ENCODE measurements at places on chromosomes 16 and 17.

- DNase-seq = peak; percentile 70
These were observed 24.3 kb upstream of the KRT20 start for GRCh38 chr17:40909351-40909750.

- DNase-seq = no peak
These were observed 653.3 kb downstream of the CDH11 start for GRCh38 chr16:64468515-64469090.

DNA sequence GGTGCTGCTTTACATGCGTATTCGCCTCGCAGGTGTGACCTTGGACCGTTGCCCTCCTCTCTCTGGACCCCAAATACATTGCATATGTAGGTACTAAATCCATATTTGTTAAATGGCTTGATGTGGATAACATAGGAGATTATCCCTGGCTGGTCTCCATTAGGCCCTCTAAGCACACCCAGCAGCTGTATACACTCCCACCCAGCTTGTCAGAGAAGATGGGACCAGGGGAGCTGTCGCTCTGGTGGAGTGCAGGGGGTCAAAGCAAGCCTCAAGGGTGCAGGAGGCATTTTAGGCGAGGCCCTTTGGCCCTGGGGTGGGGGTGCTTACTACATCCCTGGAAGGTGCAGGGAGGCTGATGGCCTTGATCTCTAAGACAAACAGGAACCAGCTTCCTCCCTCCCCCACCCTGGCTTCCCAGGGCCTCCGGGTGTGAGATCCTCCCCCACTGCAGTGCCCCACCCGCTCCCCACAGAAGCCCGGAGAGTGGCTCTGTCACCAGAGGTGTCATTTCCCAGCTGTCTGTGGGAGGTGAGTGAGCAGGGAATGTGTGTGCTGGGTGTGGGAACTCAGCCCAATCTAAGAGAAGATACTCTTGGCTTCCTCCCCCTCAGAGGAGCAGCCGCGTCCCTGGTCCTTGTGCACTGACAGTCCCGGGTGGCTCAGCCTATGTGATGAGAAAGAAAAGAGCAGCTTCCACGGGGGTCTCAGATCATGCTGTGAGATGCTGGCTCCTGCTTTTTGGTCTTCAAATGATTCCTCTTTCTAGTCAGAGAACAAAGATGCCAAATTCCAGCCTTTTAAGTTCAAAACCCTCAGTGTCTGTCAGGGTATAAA lies 1.4 kb upstream of the VAMP2 start:
- DNase-seq = no peak

DNA sequence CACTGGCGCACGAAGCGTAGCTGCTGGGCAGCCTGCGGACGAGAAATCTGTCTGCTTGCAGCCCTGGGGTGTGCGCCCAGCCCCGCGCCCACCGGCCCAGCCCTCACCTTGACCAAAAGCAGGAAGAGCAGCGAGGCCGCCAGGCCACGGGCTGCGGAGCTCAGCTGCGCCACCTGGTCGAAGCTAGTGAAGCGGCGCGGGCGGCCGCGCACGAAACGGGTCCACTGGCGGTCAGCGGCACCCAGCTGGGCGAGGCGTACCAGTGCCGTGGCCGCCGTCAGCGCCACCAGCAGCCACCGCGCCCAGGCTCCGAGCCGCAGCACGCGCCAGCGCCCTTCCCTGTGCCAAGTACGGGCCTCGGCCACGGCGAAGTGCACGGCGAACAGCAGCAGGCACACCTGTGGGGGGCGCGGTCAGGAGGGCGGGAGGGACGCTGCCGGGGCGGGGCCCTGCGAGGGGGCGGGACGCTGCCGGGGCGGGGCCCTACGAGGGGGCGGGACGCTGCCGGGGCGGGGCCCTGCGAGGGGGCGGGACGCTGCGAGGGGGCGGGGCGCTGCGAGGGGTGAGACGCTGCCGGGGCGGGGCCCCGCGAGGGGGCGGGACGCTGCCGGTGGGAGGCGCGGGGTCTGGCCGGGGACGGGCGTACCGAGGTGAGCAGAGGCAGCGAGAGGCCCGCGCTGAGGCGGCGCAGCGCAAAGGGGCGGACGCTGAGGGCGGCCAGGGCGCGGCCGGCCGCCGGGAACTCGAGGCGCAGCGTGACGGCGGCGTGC lies 43.2 kb downstream of the TSC2 start:
- DNase-seq = peak; percentile 50

DNA sequence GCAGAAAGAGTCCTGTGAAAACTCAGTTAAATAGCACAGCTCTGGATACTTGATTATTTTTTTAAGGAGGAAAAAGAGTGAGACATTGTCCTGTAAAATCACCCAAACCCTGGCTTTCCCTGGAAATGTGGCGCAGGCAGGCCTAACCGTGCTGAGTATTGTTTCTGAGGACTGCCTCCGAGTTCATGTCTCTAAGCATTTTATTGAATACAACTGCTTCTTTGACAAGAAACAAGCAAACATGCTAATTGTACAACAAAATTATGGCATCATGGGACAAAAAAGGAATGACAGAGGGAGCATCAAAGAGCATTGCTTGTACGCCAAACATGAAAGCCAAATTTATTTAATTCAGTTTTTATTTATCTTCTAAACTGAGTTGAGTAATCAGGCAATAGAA lies 64.5 kb upstream of the HSBP1 start:
- DNase-seq = no peak

DNA sequence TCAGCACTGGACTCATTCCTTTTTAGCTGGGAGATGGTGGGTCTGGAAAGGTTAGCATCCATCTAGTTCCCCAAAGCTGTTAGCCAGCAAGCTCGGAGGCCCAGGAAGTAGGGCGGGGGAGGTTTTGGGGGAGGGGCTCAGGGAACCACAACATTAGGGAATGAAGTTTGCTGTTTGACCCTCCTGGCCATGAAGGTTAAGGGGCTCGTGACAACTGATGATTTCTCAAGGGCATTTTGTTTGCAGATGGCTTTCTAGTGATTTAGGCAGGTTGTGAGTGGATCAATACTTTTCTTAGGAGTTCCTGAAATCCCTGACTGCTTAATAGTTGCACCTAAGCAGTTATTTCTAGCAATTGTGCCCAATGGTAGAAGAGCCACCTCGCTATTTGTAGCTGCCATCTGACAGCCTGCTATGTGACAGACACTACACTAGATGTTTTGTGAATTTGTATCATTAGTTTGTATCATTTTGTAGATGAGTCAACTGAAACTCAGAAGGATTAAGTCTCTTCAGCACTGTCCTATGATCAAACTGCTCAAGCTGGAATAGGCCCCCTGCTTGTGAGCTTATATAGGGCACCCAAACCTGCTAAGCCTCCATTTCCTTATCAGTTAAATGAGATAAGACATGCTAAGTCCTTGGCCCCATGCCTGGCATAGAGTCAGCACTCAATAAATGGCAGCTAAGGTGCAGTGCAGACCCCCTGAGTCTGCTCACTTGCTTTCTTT lies 146.4 kb downstream of the IRX3 start:
- DNase-seq = no peak

DNA sequence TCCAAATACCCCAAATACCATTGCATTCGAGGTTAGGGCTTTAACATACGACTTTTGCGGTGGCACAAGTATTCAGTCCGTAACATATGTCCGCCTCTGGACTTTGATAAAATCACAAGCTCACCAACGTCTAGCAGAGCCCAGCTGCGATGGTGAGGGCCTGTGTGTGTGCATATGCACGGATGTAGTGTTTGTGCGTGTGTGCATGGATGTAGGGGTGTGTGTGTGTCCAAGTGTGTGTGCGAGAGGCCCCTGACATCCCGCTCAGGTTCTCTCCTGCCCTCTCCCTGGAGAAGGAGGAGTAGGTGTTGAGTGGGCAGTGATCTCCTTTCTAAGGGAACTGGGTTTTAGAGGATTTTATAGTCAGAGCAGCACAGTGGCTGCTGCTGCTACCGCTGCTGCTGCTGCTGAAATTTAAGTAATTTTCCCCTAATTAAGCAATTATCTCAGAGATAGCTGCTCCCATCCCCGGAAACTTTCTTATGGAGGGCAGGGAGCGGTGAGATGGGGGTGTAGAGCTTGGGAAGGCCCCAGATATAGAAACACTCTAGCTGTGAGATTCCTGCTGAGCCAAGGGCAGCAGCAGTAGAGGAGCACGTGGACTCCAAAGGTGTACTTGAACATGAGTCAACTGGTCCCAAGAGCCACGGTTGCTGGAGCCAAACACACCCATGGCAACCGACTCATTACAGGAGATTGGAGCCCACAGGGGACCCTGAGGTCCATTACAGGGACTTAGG lies 121.7 kb upstream of the SDK2 start:
- DNase-seq = no peak

DNA sequence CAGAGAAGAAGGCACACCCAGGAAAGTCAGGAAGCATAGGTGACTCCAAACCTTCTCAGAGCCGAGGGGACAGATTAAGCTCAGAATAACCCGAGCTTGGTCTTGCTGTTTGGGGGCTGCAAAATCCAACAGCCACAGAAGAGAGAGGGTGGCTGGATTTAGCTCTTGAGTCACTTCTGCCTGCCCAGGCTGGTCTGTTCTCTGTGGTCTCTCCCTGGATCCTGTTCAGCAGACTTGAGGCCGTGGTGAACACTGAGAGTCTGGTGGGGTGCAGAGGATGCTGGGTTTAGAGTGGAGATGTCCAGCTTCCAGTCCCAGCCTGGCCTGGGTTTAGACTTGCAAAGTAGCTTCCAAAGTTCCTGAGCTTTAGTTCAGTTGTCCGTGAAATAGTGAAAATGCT lies 8.8 kb downstream of the SLC26A11 start:
- DNase-seq = no peak

DNA sequence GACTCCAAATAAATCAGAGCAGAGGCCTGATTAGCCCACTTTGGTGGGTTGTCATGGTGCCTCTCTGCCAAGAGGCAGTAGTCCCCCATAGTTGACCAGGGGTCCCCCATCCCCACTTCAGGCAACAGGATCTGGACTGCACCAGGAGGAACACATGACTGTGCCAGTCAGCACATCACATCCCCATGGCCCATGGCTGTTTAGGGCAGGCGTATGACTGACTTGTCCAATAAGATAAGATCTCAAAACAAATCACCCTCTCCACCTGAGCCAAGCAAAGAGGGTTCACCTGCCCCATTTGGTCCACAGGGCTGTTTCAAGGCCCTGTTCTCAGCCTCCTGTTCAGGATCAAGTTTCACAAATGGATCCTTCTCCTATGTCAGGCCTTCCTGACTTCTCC lies 93.3 kb downstream of the C16orf78 start:
- no peak for DNase-seq

DNA sequence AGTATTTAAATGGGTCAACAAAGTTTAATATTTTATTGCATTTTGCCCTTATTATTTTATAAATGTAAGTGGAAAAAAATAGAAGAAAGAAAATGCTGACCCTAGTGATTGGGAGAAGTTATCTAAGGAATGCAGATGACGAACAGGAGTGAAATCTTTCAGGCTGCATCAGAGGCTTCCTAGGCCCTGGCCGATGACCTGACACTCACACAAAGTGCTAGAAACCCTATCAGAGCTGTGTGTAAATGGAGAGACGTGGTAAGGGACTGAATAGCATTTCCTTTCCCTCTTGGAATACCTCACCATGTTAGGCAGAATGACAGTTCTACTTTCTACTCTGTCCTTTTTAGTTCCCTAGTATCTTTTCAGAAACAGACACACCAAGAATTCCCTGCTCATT lies 44.9 kb upstream of the CNEP1R1 start:
- no peak for DNase-seq

GRCh38 chr17:31824766-31825360 lies 34.2 kb downstream of the COPRS start:
- no peak for DNase-seq

GRCh38 chr16:50627419-50627818 lies 53.7 kb downstream of the SNX20 start:
- DNase-seq = no peak

DNA sequence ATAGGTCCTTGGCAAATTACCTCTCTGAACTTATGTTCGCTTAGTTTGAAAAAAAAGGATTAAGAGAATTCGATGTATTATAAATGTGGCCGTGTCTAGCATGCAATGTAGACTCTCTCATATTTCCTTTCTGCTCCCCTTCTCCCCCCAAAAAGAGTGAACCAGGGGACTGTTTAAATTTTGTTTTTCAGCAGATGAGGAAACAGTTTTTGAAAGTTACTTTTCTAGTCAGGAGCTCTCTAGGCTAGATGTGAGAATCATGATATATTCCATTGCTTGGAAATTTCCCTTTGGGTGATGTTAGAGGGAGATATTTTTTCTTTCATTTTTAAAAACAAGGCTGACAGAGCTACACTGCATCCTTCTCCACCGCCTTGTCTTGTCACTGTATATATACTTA lies 1.1 kb upstream of the CDC27 start:
- DNase-seq = no peak

GRCh38 chr16:69107316-69107962 lies 2.0 kb downstream of the HAS3 start:
- DNase-seq = no peak

DNA sequence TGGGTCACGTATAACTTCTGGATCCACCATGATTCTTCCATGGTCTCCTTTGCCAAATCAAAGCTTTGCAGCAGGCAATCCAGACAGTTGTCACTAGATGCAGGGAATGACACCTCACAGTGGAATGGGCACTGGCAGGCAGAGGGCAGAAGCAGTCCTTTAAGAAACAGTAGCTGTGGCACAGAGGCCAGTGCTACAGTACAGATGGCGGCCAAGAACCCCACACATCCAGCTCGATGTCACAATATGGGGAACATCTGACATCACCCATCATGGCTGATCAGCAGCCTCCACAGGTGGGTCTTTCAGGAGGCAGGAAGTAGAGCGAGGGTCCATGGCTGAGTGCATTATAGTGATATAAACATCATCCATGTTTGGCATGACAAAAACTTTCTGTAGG lies 18.8 kb upstream of the ERN1 start:
- no peak for DNase-seq

All from NCI-H1048 (cell line).